ENCODE measurements at places on chromosomes 4 and X. TPM values are rescaled to one million over a fixed set of nuclear protein-coding genes. Genes with fewer than 3 reads are reported as not detected.

- DNase-seq: no peak
These were observed 229.6 kb downstream of the PRDM5 start for GRCh38 chr4:120692964-120693363.

The NMU gene
- total RNA-seq: 0.40 TPM

GRCh38 chrX:9355739-9356138, 109.1 kb upstream of the TBL1X start:
- DNase-seq: no peak

The GPC3 gene
- total RNA-seq: 0.82 TPM

- DNase-seq: no peak
These were observed 385.6 kb upstream of the NR3C2 start for GRCh38 chr4:148827781-148828180.

Measured in GM12878 (cell line).